Skin of body (tissue), 3 donors: ENCODE measurements at places on chromosomes 5 and 9. TPM values are rescaled to one million over a fixed set of nuclear protein-coding genes. Genes with fewer than 3 reads are reported as not detected.

The PIP5K1B gene
- total RNA-seq: 5.0 TPM

The MYOT gene
- 26.8 TPM for total RNA-seq

The S1PR3 gene
- 7.9 TPM for total RNA-seq

The HTR1A gene
- total RNA-seq: not detected

The HTR4 gene
- total RNA-seq: not detected

The ELOVL7 gene
- total RNA-seq: 12.9 TPM

The TEK gene
- total RNA-seq: 10.4 TPM

The TLR4 gene
- total RNA-seq: 14.2 TPM

DNA sequence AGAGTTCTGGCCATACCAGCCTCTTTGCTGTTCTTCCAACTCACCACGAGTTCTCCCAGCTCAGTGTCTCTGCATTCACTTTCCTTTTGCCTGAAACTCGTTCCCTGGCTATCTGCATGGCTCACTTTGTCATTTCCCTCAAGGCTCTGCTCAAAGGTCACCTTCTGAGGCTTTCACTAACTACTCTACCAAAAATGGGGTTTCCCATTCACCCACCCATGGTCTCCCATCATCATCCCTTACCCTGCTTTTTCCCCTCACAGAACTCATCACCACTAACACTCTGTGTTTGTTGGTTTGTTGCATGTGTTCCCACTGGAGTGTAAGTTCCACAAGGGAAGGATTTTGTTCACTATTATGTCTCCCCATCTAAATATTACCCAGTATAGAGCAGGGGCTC lies 16.6 kb downstream of the PLGRKT start:
- no peak for DNase-seq

DNA sequence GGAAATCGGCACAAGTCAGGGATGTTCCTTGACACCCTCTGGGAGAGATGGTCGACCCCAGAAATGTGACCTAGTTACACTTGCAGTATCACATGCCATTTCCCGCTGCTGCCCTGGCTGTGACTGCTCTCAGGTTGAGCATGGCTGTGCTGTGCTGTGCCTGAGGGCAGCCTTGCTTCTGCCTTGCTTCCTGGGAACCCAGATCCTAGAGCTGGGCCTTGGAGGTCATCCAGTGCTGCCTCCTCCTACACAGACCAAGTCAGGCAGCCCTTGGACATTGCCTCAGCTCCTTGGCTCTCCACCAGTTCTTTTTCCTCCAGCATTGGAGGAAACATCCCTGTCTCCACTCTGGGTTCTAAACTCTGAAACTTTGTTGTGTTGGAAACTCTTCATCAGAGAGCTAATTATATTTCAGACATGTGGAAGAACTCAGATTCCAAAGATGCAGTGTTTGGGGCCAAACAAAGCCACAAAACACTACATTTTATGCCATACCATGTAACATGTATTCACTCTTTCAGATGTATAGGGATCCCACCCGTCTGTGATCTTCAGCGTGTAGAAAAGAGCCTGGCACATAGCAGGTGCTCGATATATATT lies 6.1 kb downstream of the MAMDC2 start:
- no peak for DNase-seq

- no peak for DNase-seq
These were observed 42.5 kb downstream of the TMEM174 start for GRCh38 chr5:73215531-73215890.

DNA sequence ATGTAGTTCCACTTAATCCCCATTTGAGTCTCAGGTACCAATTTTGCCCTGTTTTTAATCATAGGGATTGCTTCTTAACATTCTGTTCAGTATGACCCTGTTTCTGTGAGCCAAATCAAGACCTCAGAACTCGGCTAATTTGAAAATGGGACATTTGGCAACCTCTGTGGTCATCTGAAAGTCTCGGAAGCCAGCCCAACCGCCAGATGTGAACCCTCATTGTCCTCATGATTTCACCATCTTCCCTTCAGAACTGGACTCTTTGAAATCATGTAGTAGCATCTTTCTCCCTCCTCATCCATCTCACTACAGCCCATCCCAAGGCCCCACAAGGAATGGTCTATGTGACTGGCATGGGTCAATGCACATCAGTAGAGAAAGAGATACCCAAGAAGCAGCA lies 88.9 kb downstream of the S1PR3 start:
- no peak for DNase-seq

GRCh38 chr9:37575511-37575914 lies 667 bp downstream of the FBXO10 start:
- DNase-seq: no peak

- DNase-seq: peak; percentile 25
These were observed 18.9 kb downstream of the MARCHF11 start for GRCh38 chr5:16160706-16161105.

GRCh38 chr5:52491071-52491787 lies 296.5 kb upstream of the ITGA1 start:
- DNase-seq: no peak

DNA sequence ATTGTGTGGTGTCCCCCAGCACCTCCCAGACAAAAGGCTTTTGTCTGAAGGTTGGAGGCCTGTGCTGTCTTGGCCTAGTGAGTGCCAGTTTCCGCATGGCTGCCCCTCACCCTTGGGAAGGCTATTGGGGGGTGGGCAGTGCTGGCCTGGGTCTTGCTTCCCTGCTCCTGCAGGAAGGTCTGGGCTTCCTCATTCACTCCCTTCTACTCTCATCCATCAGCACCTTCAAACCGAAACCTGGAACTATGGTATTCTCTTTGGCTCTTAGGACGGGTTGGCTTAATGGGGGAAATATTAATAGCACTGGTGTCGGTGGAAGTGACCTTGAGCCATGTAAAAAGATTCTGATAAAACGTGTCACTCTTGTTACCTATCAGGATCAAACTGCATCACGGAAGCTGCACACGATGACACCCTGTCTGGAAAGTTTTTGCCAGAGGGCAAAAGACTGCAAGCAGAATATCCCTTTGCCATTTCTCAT lies 34.0 kb upstream of the GLRX start:
- DNase-seq: no peak

DNA sequence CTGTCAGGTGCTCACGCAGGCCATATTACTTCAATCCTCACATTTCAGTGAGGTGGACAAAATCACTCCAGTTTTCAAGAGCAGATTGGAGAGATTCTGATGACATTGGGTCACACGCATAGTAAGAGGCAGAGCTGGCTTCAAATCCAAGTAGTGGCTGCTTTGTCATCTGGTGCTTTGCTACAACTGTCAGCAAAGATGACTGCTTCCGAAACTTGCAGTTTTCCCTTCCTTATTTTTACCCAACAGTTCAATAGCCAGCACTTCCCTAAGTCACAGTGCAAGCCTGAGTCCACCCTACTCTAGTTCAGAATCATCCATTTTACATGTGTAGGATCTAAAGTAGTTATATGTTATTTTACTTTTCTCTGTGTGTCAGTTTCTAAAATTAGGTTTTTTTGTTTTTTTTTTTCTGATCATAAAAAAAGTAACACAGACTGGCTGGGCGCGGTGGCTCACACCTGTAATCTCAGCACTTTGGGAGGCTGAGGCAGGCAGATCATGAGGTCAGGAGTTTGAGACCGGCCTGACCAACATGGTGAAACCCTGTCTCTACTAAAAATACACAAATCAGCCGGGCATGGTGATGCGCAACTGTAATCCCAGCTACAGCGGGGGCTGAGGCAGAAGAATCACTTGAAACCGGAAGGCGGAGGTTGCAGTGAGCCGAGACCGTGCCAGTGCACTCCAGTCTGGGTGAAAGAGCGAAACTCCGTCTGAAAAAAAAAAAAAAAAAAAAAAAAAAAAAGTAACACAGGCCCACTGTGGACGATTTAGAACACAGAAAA lies 49.6 kb downstream of the ANKDD1B start:
- DNase-seq: no peak

GRCh38 chr9:133939171-133939785 lies 52.8 kb downstream of the VAV2 start:
- no peak for DNase-seq

- no peak for DNase-seq
These were observed 40.7 kb downstream of the CXXC5 start for GRCh38 chr5:139688751-139689372.

DNA sequence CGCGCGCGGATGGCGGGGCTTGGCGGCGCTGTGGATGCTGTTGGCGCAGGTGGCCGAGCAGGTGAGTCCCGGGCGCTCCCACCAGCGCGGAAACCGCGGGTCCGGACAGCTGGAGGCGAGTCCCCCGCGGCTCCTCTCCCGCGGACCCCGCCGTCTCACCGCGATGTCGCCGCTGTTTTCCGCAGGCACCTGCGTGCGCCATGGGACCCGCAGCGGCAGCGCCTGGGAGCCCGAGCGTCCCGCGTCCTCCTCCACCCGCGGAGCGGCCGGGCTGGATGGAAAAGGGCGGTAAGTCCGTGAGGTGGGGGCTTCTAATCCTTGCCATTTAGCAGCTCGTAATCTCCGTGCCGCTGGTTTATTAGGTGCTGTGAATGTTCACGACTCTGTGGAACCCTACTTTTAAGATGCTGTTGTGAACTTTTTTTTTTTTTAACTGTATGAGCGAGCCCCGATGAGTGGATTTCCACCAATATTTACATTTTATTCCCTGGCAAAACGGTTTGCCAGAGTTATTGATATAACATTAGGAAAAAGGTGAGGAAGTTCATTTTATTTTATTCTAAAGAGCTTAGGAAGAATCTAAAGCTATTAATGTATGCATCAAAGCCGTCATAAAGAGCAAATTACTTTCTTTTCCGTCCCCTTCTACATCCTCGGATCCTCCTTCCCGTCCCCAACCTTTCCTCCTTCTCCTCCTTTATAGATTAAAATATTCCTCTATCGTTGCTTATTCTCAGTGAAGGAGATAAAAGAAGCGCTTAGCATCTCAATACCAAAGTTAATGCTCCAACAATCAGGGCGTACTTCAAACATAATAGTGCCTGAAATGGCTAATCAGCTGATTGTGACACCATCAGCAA lies 579 bp downstream of the ADAMTS16 start:
- no peak for DNase-seq

- peak; percentile 30 for DNase-seq
These were observed 77.5 kb upstream of the PANK3 start for GRCh38 chr5:168656633-168657032.

DNA sequence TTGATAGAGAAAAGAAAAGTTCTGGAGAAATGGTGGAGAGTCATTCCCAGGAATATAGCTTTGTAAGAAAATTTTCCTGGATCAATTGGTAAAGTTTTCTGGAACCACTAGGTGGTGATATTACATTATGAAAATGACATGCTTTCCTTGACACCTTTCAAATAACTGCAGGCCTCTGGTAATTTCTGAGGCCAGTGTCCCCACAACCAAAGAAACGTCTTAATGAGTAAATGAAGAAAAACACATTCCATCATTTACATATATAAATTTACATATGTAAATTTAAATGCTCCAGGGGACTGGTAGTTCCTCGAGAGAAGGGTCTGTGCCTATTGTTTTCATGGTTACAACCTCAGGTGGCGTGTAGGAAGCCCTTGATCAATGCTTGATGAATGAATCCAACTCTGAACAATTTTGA lies 17.2 kb upstream of the RGS3 start:
- no peak for DNase-seq
